NB4 (cell line): ENCODE measurements at places on chromosomes 12 and 14.

- DNase-seq, result no peak
Observed at GRCh38 chr14:101065246-101065645, 161.7 kb upstream of the RTL1 start.

DNA sequence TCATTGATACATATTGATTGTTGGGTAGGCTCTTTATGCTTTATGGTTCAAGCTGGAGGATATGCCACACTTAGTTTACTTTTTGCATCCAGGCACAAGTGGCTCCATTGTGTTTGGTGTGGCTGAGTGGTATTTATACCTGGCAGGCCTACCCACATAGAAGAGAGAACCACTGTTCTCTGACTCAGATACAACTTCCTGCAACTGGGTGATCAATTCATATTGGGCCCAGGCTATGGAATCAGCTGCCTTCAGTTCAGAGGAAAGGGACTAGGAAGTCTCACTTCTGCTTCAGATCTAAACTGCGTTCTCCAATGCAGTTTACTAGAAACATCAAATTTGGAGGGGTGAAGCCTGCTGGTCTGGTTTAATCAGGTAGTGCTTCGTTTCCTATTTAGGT is 49.8 kb upstream of the LRRK2 start:
- DNase-seq, result no peak

GRCh38 chr14:75720842-75721498 is 59.9 kb downstream of the TTLL5 start:
- no peak for DNase-seq

DNA sequence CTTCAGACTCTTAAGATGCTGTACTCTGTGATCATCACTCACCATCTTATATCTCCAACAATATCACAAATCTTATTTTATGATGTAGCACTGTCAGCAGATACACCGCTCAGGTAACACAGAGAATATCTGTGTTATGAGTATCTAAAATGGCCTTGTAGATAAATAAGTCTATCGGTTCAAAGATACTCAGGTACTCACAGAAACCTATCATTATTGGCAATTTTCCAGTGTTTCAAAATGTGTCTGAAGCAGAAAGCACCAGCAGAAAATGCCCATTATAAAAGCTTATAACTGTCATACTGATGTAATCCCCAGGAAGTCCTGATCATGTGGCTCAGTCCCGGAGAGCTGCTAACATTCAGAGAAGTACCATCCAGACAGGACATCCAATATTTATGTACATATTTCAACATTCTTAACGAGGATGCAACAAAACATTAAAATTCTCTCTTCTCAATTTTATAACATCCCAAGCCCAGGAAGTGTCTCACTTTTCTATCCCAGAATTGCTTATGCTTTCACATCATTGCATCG is 190.7 kb upstream of the LMNTD1 start:
- peak; percentile 11 for DNase-seq

DNA sequence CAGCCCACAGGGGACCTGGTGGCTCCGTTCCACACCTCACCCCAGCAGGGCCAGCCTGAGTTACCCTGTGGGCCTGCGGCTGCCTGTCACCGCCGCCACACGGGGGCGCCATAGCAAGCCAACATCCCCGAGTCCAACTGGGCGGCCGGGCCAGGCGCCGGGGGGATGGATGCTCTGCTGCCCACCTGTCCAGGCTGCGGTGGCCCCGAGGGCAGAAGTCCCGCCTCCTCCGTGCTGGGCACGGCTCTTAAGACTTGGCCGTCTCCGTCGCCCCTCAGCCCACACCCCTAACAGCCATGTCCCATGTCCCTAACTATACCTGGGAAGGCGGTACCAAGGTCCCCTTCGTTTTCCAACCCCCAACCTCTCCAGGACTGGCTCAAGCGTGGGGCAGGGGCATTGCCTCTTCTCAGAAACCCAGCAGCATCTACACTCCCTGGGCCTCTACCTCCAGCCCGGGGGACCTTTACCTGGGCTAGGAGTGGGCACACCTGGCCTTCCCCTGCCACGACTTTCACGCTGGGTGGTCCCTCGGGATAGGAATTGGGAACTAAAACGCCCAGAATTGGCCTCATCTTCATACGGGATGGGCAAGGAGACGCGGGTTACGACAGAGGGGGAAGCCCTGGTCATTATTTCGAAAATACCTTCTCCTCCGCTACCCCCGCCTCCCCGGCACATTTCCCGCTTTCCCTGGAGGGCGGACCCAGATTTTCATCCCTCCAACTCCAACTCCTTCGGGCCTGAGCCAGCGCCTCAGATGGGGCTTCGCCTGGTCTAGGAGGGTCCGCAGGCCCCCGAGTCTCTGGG is 1.1 kb upstream of the CYP46A1 start:
- DNase-seq, result peak; percentile 77

- DNase-seq, result no peak
Observed at GRCh38 chr14:78297858-78298257, 127.7 kb downstream of the NRXN3 start.

DNA sequence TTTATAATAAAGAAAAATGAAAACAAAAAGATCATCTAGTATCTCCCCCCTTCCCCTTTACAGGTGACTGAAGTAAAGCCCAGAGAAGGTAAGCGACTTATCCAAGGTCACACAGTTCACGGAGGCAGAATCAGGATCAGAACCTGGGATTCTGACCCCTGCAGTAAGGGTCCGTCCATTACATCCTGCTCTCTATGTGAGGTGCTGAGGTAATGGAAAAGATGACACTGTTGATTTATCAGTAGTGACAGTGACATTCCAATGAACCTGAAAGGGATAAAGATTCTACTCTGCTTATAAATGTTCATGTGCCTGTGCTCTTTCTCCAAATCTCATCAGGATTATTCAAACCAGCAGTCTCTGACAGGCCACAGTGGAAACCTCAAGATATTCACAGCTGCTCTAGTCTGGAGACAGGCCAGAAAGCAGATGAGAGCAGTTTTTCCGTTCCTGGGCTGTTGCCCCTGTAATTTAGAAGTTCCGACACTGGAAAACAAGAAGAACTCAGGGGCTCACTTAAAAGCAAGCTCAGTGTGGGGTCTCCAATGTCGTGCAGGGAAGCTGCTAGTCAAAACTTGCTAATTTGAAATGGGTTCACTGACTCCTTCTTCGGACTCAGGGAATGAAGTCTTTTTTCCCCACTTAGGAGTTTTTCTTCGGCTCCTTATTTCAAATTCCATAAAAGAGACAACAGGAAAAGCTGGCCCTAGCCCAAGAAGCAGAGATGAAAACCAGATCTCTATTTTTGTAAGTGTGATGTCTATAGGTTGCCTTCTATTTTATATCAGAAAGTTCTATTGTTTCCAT is 131.8 kb upstream of the EEA1 start:
- DNase-seq, result no peak

- no peak for DNase-seq
Observed at GRCh38 chr14:30355431-30355913, 203.5 kb upstream of the G2E3 start.

DNA sequence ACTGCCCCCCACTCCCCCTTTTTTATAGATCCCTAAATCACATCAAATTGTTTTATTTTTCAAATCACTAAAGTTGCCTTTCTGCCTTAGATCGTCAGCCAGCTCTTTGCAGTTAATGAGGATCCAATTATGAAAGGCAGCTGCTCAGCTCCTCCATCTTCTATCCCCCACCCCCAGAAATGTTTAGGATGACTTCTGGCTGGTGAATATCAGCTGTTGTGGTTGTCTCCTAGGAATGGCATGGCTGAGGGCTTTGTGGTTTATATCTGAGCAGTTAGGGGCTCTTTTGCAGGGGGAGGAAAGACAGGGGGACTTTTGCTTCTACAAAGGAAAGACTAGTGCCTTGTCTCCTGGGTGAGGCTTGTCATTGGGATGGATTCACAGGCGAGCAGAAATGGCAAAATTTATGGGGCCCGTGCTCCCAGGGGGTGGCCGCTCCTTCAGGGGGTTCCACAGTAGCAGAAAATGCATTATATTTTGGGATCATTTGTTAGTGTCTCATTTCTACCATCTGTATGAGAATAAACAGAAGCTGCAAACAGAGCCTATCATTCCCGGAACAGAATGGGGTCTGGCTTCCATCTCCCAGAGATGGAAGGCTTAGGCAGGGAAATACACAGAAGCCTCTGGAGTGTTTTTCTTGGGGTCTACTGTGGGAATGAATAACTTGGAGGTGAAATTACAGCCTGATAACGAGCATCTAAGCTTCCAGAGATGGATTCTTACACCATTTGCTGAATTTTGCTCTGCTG is 6.5 kb downstream of the JDP2 start:
- no peak for DNase-seq
